ENCODE measurements at places on chromosomes 6 and 20.
A peak's percentile ranks its signal among the peaks of the same experiment; 100 is the strongest.

DNA sequence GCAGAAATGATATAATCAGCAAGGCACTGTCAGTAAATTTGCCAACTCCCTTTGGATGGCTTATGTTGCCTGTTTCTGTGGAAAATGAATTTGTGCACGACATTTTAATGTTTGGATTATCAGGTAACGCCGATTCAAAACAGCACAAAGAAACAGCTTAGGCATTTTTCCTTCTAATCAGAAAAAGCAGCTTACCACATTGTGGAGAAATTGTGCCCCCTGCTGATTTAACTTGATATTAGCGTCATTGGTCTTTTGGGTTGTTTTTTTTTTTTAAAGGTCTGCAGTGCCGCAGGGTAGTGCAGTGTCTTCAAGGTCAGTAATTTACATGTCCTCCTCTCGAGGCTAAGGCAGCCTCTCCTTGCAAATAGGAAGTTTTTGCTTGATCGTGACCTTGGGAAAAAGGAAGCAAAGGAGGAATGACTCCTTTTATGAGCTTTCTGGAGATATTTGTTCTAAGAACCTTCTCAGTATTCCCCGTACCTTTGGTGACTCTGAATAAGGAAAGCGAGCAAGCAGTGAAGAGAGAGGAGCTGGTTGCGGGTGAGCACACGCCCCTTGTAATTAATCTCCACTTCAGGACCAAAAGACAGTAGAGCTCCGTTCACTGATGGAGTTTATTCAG lies 79.1 kb downstream of the ELOVL4 start:
- peak; percentile 62 for DNase-seq

DNA sequence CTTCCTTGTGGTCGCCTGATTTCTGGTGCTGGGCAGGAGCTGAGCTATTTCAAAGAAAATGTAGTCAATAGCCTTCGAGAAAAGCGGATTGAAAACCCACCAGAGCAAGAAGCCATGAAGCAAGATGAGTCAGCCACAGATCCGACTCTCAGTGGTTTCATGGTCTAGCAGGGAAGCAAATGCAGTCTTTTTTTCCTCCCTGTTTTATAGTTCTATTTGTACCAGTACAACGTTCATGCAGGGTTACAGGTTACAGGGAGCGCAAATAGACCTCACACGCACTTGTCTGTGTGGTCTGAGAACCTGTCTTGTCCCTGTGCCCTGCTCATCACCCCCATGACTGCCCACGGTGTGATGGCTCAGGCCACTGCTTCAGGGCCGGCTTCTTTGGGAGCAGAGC lies 309.8 kb upstream of the SUPT3H start:
- DNase-seq, result no peak

DNA sequence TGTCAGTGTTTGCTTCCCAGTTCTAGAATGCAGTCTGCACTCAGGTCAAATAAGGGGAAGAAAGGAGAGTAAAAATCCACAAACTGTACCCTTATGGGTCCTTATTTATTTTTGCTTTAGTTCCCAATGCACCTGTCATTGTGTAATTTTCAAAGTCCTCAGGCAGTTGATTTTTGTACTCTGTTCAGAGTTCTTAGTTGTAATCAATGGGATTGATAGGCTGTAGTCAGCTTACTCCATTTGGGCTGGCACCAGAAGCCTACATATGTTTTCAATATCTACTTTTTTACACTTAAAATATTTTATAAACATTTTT lies 18.6 kb downstream of the AIG1 start:
- DNase-seq, result no peak

GRCh38 chr20:37238935-37239451 lies 22.6 kb downstream of the GHRH start:
- DNase-seq, result peak; percentile 10

GRCh38 chr6:53464483-53464882 lies 80.4 kb downstream of the GCLC start:
- DNase-seq, result no peak

- DNase-seq, result no peak
Observed at GRCh38 chr6:124873066-124873410, 89.2 kb upstream of the RNF217 start.

GRCh38 chr6:7899101-7899888 lies 11.3 kb downstream of the TXNDC5 start:
- DNase-seq, result no peak

- DNase-seq, result no peak
Observed at GRCh38 chr6:87199787-87200186, 44.4 kb downstream of the ZNF292 start.

DNA sequence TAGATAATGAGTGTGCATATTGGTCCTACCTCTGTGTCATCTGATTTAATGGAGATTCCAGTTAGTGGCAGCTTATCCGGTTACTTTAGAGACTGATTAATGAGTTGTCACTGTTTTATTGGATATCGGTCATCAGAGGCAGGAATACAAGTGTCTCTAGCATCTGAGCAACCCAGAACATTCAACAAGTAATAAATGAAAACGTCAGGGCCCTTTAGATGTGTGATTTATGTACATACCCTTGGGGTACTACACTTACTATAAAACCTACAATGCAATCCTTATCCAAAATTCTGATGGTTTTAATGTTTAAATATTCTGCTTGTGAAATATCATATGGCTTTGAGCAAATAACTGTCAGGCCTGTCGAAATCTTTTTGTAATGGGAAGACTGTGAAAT lies 1117.9 kb upstream of the FLRT3 start:
- no peak for DNase-seq

- no peak for DNase-seq
Observed at GRCh38 chr20:24488800-24489175, 19.4 kb downstream of the SYNDIG1 start.

GRCh38 chr20:21767200-21767738 lies 61.8 kb downstream of the PAX1 start:
- no peak for DNase-seq

DNA sequence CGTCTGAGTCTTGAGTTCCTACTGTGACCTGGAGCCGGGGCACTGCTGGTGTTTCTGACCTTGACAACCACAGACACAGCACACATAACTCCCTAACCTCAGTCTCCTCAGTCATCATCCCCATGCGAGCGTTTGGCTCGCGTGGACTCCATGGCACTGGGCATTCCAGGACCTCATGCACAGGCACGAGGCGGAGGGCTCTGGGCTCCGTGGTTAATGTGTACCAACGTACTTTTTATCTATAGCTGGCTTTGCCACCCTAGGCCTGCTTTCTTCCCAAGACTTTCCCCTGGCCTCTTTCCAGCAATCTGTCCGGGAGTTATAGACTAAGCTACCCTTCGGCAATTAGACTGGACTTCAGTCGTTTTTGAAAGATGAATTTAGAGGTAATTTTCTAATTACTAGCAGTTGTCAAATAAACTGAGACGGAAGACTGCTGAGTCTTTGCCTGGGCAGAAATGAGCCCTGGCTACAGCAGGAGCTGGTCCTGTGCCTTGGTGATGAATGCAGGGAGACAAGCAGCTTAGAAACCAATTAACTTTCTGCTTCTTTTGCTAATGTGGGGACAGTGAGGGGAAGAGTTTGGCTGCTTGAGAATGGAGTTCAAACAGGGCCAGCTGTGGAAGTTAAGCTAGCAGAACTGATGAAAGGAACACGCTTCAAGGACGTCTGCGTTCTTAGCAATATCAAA lies 16.1 kb upstream of the CTCFL start:
- no peak for DNase-seq

DNA sequence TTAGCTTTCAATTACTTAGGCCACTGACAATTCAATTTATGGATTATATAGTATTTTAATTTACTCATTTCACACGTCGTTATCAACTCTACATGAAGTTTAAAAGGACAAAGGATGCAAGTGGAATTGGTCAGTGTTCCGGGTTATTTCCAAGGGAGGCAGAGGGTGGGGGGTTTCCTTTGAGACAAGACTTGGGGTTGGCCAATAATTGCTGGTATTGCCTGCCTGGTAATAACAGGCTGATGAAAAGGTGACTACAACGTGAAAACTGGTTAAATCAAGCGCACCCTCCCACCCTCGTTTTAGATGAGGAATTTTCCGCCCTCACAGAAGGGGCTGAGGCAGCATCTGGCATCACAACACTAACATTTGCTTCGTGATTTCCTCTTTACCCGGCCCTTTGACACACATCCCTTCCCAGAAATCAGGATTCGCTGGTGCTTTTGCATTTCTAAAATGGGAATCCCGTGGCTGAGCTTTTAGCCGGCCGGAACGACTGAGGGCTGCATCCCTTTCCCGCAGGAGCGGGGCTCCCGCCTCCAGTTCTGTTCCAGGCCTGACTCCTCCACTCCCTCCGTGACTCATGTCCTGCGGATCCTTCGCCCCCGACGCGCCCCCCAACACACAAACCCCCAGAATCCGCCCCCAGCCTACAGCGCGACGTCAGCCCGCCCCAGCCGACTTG lies 999 bp upstream of the PIM1 start:
- DNase-seq, result no peak

DNA sequence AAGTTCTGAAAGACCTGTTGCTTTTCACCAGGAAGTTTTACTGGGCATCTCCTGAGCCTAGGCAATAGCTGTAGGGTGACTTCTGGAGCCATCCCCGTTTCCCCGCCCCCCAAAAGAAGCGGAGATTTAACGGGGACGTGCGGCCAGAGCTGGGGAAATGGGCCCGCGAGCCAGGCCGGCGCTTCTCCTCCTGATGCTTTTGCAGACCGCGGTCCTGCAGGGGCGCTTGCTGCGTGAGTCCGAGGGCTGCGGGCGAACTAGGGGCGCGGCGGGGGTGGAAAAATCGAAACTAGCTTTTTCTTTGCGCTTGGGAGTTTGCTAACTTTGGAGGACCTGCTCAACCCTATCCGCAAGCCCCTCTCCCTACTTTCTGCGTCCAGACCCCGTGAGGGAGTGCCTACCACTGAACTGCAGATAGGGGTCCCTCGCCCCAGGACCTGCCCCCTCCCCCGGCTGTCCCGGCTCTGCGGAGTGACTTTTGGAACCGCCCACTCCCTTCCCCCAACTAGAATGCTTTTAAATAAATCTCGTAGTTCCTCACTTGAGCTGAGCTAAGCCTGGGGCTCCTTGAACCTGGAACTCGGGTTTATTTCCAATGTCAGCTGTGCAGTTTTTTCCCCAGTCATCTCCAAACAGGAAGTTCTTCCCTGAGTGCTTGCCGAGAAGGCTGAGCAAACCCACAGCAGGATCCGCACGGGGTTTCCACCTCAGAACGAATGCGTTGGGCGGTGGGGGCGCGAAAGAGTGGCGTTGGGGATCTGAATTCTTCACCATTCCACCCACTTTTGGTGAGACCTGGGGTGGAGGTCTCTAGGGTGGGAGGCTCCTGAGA lies at the start of gene HFE:
Gene HFE (plus strand): TSS at position 146 of the 832 bp plus-strand sequence. CDS start 12 bp downstream, at position 158.
- DNase-seq, result peak; percentile 68

DNA sequence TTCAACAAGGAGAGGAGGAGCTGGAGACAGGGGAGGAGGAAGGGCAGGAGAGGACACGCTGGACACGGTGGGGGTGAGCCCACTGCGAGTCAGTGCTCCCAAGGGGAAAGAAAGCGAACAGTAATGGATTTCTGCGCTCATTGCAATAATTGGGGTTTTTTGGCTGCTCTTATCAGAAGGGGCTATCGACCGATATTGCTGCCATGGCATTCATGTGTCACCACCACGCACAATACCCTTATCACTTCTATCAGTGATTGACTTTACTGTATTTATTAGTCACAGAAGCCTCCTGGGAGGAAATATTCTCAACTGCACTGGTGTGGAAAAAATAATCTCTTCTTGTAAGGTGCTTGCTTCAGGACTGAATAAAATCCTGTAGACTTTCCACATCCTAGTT lies 55.8 kb downstream of the CEP43 start:
- no peak for DNase-seq

- DNase-seq, result peak; percentile 31
Observed at GRCh38 chr6:133291671-133292070, 50.5 kb downstream of the EYA4 start.

DNA sequence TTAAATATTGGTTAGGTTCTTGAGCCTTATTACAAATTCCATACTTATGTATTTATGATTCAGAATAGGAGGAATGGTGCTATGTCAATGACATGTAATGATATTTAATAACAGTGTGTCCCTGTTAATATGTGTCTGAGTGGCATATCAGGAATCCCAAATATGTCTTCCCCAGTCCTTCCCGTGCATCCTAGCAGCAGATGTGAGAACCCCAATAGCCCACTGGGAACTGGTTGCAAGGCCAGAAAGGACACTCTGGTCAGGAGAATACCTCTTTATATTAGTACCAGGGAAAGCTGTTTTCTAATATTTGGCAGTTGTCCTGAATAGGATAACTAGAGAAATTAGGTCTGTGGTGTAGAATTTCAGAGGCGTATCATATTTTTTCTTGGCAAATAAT lies 159.1 kb upstream of the PDE7B start:
- no peak for DNase-seq

- no peak for DNase-seq
Observed at GRCh38 chr6:56370127-56370540, 122.8 kb upstream of the COL21A1 start.

DNA sequence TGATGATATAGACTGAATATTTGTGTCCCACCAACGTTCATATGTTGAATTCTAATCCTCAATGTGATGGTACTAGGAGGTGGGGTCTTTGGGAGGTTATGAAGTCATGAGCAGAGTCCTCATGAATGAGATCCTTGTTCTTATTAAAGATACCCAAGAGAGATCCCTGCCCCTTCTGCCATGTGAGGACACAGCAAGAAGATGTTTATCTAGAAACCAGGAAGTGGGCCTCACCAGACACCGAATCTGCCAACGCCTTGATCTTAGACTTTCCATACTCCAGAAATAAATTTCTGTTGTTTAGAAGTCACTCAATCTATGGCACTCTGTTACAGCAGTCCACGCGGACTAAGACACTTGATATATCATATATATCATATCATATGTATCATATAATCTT lies 67.7 kb upstream of the GCM1 start:
- DNase-seq, result no peak

DNA sequence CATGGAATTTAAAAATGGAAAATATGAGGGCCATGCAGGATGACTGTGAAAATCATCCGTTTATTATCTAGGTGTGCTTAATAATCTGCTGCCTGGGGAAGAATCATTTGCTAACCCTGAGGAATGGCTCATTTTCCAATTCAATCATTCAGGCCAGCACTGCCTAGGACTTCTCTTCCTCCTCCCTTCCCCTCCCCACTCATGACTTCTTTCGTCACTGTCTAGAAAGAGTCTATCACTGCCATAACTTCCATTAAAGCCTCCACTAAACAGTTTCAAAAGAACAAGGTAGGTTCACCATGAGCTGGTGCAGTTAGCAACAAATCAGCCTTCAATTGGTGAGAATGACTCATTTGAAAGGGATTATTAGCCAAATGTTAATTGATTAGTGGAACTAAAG lies 43.9 kb downstream of the TSHZ2 start:
- DNase-seq, result no peak

DNA sequence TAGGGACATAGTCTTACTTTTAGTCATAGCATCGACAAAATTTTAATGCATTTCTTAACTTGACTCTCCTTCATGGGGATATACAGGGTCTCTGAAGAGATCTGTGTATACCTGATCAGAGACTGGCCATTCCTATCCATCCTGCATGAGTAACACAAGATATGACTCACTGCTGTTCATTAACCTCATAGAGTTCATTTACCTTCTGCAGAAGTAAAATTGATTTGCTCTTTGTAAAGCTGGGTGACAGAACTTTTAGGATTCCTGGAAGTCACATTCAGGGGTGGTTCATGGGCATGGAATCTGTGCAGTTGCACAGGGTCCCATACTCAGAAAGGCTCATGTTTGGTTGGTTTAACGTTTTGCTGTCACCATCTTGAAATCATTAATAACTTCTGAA lies 53.2 kb downstream of the PDE7B start:
- peak; percentile 62 for DNase-seq
